ENCODE measurements at places on chromosomes 12 and 14. TPM values are rescaled to one million over a fixed set of nuclear protein-coding genes. Genes with fewer than 3 reads are reported as not detected.
A peak's percentile ranks its signal among the peaks of the same experiment; 100 is the strongest.

DNA sequence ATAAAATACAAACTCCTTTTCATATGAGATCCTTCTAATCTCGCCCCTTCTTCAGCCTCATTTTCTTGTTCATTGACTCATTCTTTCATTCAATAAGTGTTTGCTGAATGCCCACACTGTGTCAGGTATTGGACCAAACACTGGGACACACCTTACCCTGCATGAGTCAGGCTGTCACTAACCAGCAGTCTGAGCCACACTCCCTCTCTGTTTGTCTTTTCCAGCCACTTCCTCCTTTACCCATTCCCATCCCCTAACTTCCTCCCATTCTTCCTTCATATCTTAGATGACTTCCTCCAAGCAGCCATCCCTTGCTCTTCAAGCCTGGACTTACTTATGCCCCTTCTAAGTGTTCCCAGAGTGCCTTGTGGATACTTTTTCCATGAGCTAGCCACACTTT is 27.0 kb upstream of the HIF1A start:
- no peak for DNase-seq

DNA sequence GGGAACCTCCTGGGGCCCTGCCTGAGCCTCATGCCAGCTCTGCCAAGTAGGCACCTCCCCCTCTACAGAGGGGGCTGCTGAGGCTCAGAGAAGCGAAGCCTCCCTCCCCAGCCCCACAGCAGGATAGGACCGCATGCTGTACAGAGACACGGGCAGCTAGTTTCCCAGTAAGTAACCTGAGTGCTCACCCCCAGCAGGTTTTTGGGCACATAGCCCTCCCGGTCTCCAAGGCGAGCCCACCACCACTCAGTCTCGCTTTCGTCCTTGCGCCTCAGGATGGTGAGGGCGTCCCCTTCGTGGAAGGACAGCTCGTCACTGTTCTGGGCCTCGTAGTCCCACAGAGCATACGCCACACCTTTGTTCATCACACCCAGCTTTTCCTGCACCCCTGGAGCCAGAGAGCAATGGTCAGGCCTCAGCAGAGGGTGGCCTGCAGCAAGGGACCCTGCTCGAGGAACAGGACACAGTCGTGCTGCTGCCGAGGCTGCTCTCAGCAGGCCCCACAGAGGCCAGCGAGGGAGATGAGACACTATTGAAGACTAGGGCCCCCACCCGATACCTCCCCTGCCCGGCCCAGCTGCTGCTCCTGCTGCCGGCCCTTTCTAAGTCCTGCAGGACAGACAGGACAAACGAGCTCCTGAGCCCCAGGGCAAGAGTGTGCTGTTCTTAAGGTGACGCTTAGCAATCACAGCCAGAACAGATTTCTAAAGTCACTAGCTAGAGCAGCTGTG is 20.4 kb downstream of the ZFYVE21 start:
- no peak for DNase-seq

Gene SELPLG
- total RNA-seq = 1.6 TPM

- DNase-seq = peak; percentile 66
These were observed 118.4 kb upstream of the EVL start for GRCh38 chr14:99946652-99947489.

GRCh38 chr12:115232455-115233156 is 548.6 kb upstream of the TBX3 start:
- no peak for DNase-seq

Gene TAS2R7
- not detected for total RNA-seq

Gene KDM2B
- total RNA-seq = 36.7 TPM

Gene GDF3
- total RNA-seq = 77.7 TPM

GRCh38 chr12:65695113-65695865 is 129.0 kb upstream of the HMGA2 start:
- DNase-seq = no peak

DNA sequence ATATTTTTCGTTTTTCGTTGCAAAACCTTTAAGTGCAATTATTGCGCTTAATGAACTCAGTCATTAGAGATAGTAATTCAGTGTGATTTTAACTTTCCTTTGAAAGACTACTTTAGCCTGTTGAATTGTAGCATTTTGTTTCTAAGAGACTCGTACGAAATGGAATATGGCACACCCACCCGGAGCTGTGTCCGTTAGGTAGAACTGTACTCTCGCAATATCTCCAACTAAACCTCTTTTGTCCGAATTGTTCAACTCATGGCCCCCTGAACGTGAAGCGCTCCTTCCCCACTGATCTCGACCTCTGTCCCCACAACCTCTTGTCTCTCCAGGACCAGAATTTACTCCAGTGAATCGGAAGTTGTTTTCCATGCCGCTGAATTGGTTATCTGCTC is 800 bp downstream of the PCNX4 start:
- peak; percentile 13 for DNase-seq

- no peak for DNase-seq
These were observed 28.7 kb downstream of the NELL2 start for GRCh38 chr12:44847403-44847802.

- no peak for DNase-seq
These were observed 3.1 kb downstream of the EMP1 start for GRCh38 chr12:13199592-13199991.

DNA sequence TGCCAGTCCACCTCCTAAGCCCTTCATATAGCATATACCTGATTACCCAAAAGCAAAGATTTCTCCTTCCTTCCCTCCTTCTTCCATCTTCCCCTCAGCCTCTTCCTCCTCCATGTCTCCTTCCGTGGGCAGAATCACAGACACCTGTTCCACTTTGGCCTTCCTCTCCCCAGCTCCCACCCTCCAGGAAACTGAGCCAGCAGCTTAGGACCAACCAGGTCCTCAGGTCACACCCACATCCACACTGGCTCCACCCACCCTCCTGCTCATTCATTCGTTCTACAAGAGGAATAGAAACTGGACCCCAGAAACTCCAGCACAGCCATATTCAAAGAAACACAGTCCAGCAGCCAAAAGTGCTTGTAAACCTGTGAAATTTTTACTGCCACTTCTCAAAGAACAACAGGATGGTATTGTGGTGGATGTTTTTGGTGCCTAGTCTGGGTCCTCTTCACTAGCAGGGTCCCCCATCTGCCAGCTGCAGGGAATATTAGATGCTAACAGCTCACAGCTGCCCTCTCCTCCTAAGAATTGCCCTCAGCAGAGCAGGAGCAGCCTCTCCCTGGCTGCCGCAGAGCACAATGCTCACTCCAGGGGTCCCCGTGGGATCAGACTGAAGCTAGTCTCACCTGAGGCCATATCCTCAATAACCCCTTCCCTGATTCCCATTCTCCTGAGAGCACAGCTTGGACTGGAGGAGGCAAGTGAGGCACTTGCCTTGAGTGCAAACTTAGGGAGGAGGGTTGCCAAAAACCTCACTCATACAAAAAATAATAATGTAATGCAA is 18.4 kb downstream of the CMKLR1 start:
- DNase-seq = no peak

DNA sequence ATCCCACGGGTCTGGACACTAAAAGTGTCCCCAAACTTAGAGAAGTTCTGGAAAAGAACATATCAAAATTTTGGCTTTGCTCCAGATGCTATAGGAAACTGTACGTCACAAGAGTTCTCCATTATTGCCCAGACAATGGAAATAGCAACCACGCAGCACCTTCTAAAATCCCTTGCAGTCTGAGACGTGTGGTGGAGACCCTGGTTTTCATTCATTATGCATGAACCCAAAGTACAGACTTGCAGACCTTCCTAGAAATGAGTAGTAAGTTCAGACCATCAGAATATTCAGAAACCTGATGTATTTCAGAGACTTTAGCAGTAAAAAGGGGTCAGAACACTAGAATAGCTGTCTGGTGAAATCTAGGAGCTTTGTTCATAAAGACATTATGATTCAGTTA is 50.0 kb upstream of the BCL2L14 start:
- DNase-seq = no peak

- DNase-seq = no peak
These were observed 53.8 kb downstream of the PHETA1 start for GRCh38 chr12:111314953-111315539.

DNA sequence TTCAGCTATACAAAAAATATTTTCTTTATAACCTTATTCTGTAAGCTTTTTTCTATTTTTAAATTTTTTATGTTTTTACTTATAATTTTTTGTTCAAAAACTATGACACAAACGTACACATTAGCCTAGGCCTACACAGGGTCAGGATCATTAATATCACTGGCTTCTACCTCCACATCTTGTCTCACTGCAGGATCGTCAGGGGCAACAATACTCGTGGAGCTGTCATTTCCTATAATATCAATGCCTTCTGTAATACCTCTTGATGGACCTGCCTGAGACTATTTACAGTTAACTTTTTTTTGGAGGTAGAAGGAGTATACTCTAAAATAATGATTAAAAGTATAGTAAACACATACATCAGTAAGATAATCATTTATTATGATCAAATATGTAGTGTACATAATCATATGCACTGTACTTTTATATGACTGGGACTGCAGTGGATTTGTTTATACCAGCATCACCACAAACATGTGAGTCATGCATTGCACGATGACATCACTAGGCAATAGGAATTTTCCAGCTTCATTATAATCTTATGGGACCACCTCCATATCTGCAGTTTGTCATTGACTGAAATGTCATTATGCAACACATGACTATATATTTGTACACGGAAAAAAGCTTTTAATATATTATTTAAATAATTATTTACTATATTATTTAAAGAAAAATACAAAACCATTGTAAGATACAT is 18.5 kb upstream of the PMCH start:
- DNase-seq = no peak

GRCh38 chr12:91222746-91223145 is 40.1 kb upstream of the DCN start:
- no peak for DNase-seq

Gene TAS2R46
- total RNA-seq = 0.82 TPM

DNA sequence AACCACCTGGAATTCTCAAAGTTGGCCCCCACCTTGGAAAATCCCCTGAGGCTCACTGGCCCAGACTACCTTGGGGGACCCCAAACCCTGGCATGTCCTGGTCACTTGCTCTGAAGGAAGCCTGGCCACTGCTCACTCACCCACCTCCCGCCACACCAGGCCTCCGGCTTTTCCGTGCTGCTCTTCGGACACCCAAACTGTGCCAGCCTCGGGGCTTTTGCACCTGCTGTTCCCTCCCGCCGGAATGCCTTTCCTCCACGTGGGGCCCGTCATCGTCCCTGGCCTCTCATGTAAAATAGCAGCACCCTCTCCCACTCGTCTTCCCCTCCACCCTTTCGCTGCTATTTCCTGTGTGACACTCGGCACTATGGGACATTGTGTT is 87.2 kb upstream of the NCOR2 start:
- DNase-seq = no peak

GRCh38 chr12:76441016-76441415 is 92.8 kb upstream of the BBS10 start:
- no peak for DNase-seq

- DNase-seq = no peak
These were observed 261.6 kb downstream of the DACT1 start for GRCh38 chr14:58899317-58899713.

- DNase-seq = no peak
These were observed 21.7 kb upstream of the VPS37B start for GRCh38 chr12:122917507-122918121.

Gene PITPNM2
- total RNA-seq = 14.3 TPM

Gene BMP4
- 101 TPM for total RNA-seq

DNA sequence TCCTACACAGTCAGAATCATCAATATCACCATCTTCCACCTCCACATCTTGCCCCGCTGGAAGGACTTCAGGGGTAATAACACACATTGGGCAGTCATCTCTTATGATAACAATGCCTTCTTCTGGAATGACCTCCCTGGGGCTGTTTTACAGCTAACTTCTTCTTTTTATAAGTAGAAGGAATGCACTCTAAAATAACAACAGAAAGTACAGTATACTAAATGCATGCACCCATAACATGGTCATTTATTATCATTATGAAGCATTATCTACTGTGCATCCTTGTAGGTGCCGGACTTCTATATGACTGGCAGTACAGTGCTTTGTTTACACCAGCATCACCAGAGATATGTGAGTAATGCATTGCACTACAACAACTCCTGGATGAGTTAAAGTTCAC is 19.0 kb upstream of the NUAK1 start:
- no peak for DNase-seq

DNA sequence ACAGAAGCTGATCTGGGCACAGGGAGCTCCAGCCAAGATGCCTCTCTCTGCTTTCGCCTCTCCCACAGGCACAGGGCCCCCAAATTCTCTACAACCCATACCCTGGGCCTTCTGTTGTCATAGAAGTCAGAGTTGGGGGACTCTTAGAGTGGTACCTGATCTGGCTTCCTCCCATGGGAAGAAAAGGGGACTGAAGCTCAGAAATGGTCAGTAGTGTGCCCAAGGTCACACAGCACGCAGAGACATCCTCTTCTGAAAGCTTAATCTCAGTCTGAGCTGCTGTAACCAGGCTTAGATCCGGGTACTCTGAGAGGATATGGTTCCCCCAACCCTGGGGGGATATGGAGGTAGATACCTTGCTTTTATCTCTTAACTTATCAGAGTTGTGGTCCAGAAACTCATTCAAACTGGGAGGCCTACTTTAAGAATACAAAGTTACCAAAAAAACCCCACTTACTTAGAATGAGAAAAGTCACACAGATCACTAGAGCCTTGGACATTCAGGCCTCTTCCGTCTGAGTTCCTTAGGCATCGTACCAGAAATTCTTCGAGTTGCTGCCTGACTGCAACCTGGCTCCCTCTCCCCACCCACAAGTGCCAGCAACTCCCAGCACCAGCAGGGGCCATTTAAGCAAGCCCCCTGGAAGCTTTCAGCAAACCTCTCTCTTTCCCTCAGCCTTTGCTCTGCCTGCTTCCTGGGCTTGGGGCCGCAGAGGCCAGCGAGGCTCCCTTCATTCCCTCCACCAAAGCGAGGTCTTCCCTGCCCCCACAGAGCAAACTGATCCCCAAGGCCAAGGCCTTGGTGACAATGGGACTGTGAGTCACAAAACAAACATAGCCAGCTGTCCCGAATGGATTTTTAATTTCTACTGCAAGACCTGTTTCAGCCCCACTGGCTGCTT is 13.9 kb downstream of the KRT7 start:
- DNase-seq = no peak

Gene KLHL28
- total RNA-seq = 14.3 TPM

DNA sequence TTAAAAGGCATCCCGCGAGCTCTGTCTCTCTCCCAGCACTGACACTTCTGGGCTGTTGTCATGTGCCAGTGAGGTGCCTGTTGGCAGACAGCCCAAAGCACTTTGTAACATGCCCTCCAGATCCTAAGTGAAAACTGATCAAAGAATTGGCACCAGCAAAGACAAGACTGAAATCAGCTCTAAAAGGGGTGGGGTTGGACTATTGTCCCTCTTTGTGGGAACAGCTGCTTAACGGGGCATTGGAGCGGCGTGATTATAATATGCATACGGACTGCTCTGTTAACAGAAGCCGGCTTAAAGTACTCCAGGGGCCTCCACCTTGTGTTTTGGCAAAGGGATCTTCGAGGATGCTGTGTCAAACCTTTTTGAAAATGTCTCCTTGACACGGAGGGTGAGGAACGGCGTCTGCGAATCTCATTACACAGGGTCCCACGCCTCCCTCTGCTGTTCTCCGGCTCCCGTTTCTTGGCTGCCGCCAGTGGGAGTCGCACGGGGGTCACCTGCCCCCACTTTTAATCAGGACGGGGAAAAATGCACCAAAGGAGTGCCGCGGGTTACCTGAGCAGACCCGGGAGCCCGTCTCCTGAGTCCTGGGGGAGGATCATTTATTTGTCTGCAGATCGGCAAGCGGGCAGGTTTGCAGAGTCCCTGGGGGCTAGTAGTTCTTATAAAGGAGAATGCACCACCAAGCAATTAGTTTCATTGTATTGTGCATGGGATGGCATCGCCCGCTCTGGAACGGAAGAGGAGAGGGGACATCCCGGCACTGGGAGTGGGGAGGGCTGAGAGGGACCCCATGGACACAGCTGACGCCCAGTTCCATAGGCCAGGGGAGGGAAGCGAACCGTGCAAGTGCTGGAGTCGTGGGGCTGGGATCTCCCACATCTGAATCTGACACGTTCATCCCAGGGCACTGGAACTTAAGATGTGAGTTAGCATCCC is 44.3 kb downstream of the SPRING1 start:
- DNase-seq = no peak
